Lung (tissue), 17 donors: ENCODE measurements at places on chromosomes 6 and 20.

- H3K27ac ChIP-seq: no peak overlapping the region
- H3K4me3 ChIP-seq: no peak overlapping the region
- no peaks in the 10 kb centered on the region for H3K36me3 ChIP-seq
Measured at GRCh38 chr6:168139121-168139520, 60.1 kb upstream of the FRMD1 start.

DNA sequence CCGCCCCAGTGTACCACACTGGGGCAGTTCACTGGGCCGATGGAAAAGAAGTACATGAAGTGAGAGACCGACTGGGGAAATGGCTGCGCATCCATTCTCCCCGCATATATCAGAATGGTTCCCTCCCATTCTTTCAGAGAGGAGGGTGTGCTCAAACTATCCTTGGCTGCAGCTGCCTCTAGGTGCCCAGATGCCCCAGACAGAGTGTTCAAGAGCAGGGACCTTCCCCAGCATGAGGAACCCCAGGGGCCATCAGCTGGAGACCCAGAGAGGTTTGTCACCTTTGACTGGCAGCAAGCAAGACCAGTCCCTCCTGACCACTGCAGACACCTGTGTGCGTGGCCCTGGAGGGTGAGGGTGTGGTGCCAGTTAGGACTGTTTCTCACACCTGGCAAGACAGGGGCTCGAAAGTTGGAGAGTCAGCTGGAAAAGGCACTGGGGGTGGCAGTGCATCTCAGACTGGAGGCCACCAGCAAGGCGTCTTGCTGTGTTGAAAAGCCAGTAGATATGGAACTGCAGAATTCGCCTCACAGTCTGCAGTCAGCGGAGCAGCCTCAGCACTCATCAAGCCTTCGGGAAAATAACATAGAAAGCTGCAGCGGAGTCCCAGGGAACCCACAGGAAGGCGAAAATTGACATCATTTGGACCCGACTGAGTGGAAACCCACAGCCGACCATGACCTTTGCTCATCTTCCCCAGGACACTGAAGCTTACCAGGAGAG is 76.7 kb downstream of the GPR6 start:
- H3K36me3 ChIP-seq: no peaks in the 10 kb centered on the region
- H3K4me1 ChIP-seq: no peaks in the 10 kb centered on the region
- no peak for DNase-seq
- no peak overlapping the region for H3K4me3 ChIP-seq
- H3K27ac ChIP-seq: no peak overlapping the region
- peaks cover 2% of the 10 kb centered on the region for H3K27me3 ChIP-seq

GRCh38 chr6:114785235-114786127 is 442.7 kb upstream of the HS3ST5 start:
- H3K27ac ChIP-seq: no peak overlapping the region
- H3K27me3 ChIP-seq: no peaks in the 10 kb centered on the region
- no peak overlapping the region for H3K4me3 ChIP-seq
- no peak for DNase-seq
- H3K36me3 ChIP-seq: no peaks in the 10 kb centered on the region
- H3K4me1 ChIP-seq: no peaks in the 10 kb centered on the region

DNA sequence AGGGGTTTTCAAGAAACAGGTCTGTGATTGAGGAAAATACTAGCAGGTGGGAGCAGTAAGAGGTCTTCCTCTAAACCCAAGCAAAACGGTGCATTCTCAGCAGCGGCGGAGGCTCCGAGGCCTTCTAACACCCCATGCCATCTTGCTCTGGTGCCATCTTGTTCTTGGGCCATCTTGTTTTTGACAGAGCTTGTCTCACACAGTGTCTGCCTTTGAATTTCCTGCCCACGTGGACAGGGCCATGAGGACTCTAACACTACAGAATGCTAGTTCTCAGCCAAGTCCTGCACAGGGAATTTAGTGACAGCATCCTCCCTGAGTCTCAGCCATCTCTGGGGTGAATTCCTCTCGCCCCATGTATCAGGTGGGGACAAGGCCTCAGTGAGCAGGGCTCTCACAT is 76.4 kb downstream of the PSMG4 start:
- no peak overlapping the region for H3K27ac ChIP-seq
- H3K36me3 ChIP-seq: no peaks in the 10 kb centered on the region
- H3K4me1 ChIP-seq: peaks cover 31% of the 10 kb centered on the region
- no peaks in the 10 kb centered on the region for H3K27me3 ChIP-seq
- DNase-seq: no peak
- H3K4me3 ChIP-seq: no peak overlapping the region

GRCh38 chr20:57568960-57569359 is 8.1 kb downstream of the PCK1 start:
- H3K4me3 ChIP-seq: no peak overlapping the region
- no peak for DNase-seq
- H3K4me1 ChIP-seq: no peaks in the 10 kb centered on the region
- no peaks in the 10 kb centered on the region for H3K36me3 ChIP-seq
- no peaks in the 10 kb centered on the region for H3K27me3 ChIP-seq

- DNase-seq: no peak
- no peak overlapping the region for H3K27ac ChIP-seq
- no peaks in the 10 kb centered on the region for H3K36me3 ChIP-seq
- H3K4me1 ChIP-seq: no peaks in the 10 kb centered on the region
Measured at GRCh38 chr6:47265971-47266370, 43.7 kb downstream of the TNFRSF21 start.

GRCh38 chr20:46789339-46790028 is 80.0 kb downstream of the SLC2A10 start:
- no peak overlapping the region for H3K4me3 ChIP-seq
- no peak overlapping the region for H3K27ac ChIP-seq
- H3K36me3 ChIP-seq: no peaks in the 10 kb centered on the region

DNA sequence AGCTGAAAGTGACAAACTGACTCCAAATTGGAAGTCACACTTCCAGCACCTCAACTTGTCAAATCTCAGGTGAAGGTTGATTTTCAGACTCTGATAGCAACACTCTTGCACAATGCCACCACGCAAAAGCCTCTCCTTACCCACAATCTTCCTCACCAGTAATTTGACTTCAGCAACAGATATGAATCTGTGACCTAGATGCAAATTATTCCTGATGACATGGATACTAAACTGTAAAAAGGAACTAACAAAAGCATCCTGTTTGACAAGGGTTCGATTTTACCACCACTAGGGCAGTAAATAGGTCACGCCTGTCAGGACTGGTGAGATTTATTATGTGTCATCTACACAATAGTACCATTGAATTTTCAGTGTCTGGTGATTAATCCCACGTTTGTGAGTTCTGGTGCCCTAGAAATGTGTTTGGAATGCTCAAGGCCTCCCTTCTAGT is 134.4 kb upstream of the COL21A1 start:
- H3K27me3 ChIP-seq: no peaks in the 10 kb centered on the region
- peaks cover 2% of the 10 kb centered on the region for H3K4me1 ChIP-seq
- H3K36me3 ChIP-seq: no peaks in the 10 kb centered on the region

GRCh38 chr6:146914489-146915483 is 289.4 kb upstream of the STXBP5 start:
- peak; percentile 81 for DNase-seq
- no peaks in the 10 kb centered on the region for H3K27me3 ChIP-seq
- H3K27ac ChIP-seq: peak overlapping the region; percentile 71
- H3K4me1 ChIP-seq: peaks cover 5% of the 10 kb centered on the region
- H3K4me3 ChIP-seq: no peak overlapping the region
- no peaks in the 10 kb centered on the region for H3K36me3 ChIP-seq

GRCh38 chr6:73983367-73983766 is 287.4 kb downstream of the CD109 start:
- no peaks in the 10 kb centered on the region for H3K27me3 ChIP-seq
- no peaks in the 10 kb centered on the region for H3K36me3 ChIP-seq
- H3K4me1 ChIP-seq: no peaks in the 10 kb centered on the region
- no peak overlapping the region for H3K4me3 ChIP-seq

GRCh38 chr20:48645666-48646065 is 182.1 kb downstream of the PREX1 start:
- H3K4me1 ChIP-seq: no peaks in the 10 kb centered on the region
- H3K27ac ChIP-seq: no peak overlapping the region
- H3K4me3 ChIP-seq: no peak overlapping the region

- peak overlapping the region; percentile 60 for H3K27ac ChIP-seq
- H3K4me3 ChIP-seq: no peak overlapping the region
- no peaks in the 10 kb centered on the region for H3K36me3 ChIP-seq
- H3K27me3 ChIP-seq: no peaks in the 10 kb centered on the region
Measured at GRCh38 chr6:139982652-139983295, 608.3 kb upstream of the CITED2 start.

- H3K4me1 ChIP-seq: no peaks in the 10 kb centered on the region
- peaks cover 5% of the 10 kb centered on the region for H3K36me3 ChIP-seq
- H3K4me3 ChIP-seq: no peak overlapping the region
- no peak for DNase-seq
- H3K27ac ChIP-seq: no peak overlapping the region
Measured at GRCh38 chr6:119231394-119231793, 118.2 kb downstream of the MAN1A1 start.

- no peak for DNase-seq
- H3K4me3 ChIP-seq: no peak overlapping the region
- H3K36me3 ChIP-seq: peaks cover 43% of the 10 kb centered on the region
- no peaks in the 10 kb centered on the region for H3K4me1 ChIP-seq
- no peak overlapping the region for H3K27ac ChIP-seq
Measured at GRCh38 chr6:83188501-83188900, 4.6 kb downstream of the PGM3 start.

DNA sequence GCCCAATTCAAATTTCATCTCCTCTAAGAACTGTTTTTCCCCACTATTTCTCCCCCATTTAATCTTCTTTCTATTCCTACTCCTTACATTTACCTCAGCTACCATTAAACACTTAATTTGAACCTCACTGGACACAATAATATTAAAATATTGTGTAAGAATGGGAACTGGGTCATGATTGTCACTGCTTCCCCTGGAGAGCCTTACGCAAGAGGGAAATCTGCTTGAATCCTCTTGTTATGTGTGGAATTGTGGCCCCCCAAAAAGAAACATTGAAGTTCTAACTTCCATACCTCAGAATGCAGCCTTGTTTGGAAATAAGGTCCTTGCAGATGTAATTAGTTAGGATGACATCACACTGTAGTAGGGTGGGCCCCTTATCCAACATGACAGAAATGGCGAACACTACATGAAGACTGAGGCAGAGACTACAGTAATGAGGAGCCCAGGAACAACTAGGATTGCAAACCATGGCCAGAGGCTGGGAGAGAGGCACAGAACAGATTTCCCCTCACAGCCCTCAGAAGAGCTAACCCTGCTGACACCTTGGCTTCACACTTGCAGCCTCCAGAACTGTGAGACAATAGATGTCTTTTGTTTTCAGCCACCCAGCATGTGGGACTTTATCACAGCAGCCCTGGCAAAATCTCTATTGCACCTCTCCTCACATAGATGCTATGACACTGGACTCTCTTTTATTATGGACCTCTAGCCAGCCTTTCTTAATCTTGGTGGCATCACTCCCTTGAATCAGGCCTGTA is 29.9 kb downstream of the HIVEP2 start:
- H3K27ac ChIP-seq: no peak overlapping the region
- no peaks in the 10 kb centered on the region for H3K36me3 ChIP-seq
- no peak for DNase-seq
- no peaks in the 10 kb centered on the region for H3K27me3 ChIP-seq
- H3K4me3 ChIP-seq: no peak overlapping the region
- peaks cover 2% of the 10 kb centered on the region for H3K4me1 ChIP-seq

- H3K4me3 ChIP-seq: no peak overlapping the region
- H3K27ac ChIP-seq: no peak overlapping the region
- H3K4me1 ChIP-seq: no peaks in the 10 kb centered on the region
- no peaks in the 10 kb centered on the region for H3K36me3 ChIP-seq
- no peak for DNase-seq
Measured at GRCh38 chr6:135128268-135128914, 52.7 kb upstream of the MYB start.

DNA sequence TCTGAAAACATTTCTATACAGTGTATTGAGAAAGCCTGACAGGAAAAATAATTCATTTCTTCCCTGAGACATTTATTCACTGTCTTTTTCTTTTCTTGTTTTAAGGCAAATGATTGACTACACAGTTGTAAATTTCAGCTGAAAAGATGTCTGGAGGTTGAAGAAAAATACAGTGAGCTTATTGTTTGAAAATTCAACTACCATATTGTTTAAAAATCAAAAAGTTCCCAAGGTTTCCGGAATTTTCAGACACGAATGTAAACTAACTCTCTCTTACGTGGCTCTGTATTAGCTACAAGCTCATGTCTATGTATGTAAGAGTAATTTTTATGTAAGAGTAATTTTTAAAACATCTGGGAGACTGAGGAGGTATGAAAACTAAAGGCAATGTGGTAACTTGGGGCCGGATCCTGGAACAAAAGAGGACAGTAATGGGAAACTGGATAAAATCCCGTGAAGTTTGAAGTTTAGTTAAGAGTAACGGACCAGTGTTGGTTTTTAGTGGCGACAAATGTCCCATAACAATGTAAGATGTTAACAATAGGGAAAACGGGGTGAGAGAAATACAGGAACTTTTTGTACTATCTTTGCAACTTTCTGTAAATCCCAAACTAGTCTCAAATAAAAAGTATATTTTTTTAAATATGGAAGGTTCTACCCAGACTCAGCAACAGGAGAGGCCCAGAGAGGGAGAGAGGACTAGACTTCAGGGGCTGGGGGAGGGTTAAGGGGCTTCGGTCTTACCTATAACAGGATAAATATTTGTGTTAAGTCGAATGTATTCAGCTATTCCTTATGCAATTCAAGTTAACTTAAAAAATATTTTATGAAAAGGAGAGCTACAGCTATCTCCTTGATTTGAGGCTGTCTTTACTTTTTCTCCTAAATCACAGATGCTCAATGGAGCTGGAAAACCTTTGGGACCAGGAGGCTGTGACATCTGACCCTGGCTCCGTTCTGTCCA is 1.3 kb downstream of the PTGIS start:
- no peak overlapping the region for H3K4me3 ChIP-seq
- no peak for DNase-seq
- no peaks in the 10 kb centered on the region for H3K4me1 ChIP-seq
- H3K27me3 ChIP-seq: no peaks in the 10 kb centered on the region
- H3K36me3 ChIP-seq: no peaks in the 10 kb centered on the region

DNA sequence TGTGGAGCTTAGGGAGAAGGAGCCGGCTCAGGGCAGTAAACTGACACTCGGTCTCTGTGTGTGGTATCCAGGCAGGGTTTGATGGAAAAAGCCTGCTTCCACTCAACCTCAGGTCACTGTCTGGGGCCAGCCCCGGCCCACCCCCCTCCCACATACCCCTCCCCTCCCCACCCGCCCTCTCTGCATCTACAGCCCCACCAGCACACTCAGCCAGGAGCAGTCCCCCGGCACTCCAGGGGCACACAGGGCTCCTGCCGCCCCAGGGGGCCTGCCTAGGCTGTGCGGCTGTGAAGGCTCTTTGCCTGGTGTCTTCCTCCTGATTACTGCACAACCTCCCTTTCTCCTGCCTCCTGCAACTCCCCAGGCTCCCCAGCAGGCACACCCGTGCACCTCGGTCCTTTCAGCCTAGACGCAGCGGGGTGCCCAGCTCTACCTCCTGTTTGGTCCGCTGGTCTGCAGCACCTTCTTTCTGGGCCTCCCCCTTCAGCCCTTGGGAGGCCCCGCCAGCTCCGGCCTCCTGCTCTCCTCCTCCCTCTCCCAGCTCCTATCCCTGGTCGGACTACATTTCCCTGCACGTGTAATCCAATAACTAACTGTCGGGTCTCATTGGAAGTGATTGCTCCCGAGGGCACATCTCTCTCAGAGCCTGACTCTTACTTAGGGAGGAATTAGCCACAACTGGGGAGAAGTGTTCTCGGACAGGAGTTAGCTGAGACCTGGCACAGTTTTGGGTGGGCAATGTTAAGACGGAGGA is 1.3 kb upstream of the FOXF2 start:
- peaks cover 14% of the 10 kb centered on the region for H3K4me1 ChIP-seq
- H3K27me3 ChIP-seq: peaks cover 13% of the 10 kb centered on the region
- peaks cover 28% of the 10 kb centered on the region for H3K36me3 ChIP-seq
